NT2/D1 (cell line): ENCODE measurements at places on chromosomes 7 and 10.
A peak's percentile ranks its signal among the peaks of the same experiment; 100 is the strongest.

DNA sequence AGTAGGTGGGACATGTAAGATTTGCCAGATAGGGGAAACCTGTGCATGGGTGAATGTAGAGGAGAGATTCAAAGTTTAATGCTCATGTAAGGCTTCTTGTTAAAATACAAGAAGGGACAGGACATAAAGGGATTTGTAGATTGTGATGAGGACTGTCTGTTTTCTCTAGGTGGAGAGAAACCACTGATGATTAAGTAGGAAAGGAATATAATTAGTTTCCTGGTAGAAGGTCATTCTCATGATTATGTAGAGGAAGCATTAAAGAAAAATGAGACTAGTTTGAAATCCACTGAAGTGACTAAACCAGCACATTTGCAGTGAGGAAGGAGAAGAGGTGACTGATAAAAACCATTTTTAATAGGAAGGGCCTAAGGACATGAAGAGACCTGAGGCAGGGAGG lies 19.6 kb upstream of the MACC1 start:
- no peak for DNase-seq

- DNase-seq: peak; percentile 18
Observed at GRCh38 chr10:35834877-35835494, 192.9 kb upstream of the FZD8 start.

GRCh38 chr7:117538053-117538452 lies 58.2 kb downstream of the CFTR start:
- no peak for DNase-seq

DNA sequence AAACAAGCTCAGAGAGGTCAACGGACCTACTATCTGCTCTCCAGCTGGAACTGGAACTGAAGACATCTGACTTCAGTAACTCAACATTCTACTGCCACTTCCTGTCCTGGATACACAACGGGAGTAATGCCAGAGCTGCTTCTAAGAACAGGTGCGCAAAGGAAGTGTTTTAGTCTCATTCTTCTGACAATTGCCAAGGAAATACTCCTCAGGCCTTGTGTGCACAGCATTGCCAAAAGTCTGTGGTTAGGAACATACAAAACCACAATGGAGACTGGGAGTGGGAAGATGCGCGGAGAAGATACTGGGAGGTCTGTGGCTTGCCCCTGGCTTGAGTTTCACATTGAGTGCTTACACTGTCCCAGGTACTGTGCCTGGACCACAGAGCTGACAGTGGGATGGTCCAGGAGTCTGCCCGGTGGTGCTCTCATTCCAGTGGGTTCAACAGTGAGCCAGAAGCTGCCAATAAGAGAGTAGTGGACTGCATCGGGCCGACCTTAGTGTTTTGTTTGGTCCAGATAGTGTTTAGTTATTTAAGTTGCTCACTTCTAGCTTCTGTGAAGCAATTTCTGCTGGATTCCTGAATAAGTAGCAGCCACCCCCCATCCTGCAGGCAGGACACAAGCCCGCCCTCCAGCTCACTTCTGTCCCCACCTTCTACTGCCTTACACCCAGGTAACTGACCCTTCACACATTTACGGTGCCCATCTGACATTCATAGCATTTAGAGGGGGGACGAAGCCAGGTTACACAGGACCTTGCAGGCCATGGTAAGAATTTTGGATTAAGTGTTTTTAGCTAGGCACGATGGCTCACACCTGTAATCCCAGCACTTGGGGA lies 10.3 kb downstream of the TBL2 start:
- DNase-seq: no peak

DNA sequence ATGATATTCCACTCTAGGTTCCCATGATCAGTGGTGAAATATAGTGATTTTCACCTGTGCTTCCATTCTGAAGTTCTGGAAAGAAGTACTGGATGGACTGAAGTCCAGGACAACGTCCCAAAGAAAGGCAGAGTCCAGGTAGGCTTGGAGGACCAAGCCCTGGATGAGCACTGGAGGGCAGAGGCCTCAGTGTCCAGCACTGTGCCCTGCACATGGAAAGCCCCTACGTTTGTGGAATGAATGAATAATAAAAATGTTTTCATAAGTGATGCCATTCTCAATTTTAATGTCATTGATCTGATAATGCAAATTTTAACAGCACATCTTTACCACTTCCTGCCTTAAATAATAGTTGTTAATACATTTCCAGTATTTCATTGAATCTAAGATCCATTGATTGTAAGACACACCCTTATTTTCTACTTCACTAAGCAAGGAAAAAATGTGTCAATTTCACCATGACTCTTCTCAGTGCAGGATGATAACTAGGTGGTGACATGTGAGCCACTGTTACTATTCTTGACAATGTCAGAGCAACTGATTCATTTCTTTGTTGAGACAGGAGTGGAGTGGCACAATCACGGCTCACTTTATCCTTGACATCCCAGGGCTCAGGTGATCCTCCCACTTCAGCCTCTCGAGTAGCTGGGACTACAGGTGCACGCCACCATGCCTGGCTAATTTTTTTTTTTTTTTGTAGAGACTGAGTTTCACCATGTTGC lies 35.2 kb downstream of the ZNF783 start:
- no peak for DNase-seq

DNA sequence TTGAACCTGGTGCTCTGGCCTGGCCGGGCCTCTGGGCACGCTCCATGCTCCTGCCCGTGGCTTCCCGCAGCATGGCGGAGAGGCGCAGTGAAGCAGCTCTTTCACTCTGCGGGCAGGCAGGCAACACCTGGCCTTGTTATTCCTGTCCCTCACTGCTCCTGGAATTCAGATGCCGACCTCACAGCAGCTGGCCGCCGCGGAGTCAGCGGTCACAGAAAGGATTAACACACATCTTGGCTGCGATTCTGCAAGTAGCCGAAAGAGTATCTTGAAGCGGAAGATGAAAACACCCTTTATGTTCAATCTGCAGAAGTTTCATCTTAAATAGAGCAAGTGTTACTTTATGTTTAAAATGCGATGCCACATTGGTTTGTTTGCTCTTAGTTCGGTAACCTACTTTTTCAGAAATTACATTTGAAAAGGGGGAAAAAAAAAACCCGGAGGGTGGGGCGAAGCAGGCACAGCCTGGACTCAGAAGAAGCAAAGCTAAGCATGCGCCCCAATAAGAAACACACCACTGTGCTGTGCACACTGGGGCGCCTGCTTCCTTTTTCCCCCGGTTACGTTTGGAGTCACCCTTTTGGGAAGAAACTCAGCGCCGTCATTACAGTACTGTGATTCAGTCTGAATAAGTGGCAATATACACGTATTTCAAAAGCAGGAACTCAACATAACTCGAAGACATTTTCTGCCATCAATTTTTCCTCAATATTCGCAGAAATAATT lies 42.3 kb downstream of the BRI3 start:
- DNase-seq: no peak

DNA sequence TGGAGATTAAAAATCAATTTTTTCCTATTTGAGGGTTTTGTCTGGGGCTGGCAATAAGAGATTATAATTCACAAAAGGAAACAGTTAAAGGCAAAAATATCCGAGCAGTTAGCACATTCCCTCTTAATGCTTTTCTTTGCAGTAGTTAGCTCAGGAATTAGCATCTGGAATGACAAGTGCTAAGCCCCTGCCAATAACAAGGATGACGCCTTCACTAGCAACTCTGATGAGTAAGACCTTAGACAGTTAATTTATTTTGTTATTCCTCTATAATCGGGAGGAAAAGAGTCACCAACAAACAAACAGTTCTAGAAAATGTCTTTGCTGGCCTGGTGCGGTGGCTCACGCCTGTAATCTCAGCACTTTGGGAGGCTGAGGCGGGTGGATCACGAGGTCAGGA lies 151.3 kb downstream of the TRIL start:
- DNase-seq: peak; percentile 28

DNA sequence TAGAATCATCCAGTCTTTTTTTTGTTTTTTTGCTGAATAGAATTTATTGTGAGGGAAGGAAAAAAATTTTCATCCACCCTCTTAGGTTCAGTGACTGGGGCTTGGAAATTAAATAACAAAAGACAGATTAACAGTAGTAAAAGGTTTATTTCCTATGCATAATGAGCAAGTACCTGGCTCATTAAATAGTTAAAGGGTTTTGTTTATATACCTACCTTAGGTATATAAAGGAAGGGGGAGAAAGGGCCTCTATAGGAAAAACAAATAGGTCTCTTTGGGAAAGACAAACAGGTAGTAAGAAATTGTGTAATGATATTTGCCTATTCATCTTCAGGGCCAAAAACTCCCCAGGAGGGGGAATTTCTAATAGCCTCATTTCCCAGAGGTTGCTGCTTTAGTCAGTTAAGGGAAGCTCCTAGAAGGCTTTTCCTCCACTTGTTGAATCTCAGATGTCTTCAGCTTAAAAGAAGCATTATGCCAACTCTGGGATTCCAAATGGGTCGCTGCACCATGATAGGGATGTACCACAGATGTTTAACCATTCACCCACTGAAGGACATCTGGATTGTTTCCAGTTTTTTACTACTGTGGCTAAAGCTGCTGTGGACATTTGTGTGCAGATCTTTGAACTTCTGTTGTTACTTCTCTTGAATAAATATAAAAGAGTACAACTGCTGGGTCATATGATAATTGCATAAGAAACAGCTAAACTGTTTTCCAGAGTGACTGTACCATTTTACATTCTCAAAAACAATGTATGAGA lies 11.3 kb downstream of the ACADSB start:
- DNase-seq: no peak
